HT1080 (cell line): ENCODE measurements at places on chromosomes 4 and X.
A peak's percentile ranks its signal among the peaks of the same experiment; 100 is the strongest.

DNA sequence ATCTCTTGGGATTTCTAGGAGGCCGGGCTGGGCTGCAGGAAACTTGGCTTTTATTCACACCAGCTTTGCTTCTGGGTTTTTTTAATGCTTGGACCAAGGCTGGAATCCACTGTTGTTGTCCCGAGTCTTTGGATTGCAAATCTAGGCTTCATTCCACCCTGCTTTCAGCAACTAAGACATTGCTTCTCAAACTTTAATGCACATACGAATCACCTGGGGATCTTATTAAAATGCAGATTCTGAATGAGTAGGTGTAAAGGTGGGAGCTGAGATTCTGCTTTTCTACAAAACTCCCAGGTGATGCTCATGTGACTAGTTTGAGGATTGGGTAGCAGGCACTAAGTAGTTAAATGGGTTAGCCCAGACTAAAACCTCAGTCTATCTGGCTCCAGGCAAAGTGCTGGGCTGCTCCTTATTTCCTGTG is 39.2 kb upstream of the GPC4 start:
- no peak for DNase-seq

- peak; percentile 1 for DNase-seq
Measured at GRCh38 chrX:106170318-106170717, 2.2 kb downstream of the PWWP3B start.

GRCh38 chr4:47482326-47482725 is 2.7 kb upstream of the ATP10D start:
- DNase-seq: peak; percentile 73

DNA sequence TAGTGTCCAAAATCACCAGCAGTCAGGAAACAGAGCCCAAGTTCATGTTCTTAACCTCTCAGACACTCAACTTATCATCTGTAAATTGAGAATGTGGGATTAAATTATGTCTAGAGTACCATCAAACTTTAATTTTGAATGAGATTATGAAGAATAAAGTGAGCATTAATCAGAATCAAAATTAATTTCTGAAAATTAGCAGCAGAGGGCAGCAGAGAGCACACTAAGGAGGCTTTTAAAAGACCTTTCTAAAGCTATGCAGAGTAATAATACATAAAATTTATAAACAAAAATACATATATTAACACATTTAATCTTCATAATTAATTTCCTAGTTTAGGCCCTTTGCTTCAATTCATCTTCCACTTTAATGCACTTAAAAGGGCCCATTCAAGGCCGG is 7.1 kb downstream of the TASL start:
- no peak for DNase-seq

DNA sequence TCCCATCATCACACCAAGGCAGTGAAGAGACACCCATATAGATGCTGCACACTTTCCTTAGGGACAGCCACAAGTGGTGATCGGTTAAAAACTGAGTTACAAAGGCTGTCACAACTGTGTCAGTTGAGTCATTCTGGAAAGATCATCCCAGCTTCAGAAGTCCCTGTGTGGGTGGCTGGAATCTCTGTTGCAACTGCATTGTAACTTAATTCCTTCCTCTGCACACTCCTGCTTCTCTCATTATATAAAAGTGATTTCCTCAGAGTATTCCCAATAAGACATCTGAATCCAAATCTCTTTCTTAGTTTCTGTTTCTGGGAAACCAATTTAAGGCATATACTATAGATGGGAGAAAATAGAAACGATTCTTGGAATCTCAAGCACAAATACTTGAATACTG is 88.1 kb downstream of the FSTL5 start:
- no peak for DNase-seq

DNA sequence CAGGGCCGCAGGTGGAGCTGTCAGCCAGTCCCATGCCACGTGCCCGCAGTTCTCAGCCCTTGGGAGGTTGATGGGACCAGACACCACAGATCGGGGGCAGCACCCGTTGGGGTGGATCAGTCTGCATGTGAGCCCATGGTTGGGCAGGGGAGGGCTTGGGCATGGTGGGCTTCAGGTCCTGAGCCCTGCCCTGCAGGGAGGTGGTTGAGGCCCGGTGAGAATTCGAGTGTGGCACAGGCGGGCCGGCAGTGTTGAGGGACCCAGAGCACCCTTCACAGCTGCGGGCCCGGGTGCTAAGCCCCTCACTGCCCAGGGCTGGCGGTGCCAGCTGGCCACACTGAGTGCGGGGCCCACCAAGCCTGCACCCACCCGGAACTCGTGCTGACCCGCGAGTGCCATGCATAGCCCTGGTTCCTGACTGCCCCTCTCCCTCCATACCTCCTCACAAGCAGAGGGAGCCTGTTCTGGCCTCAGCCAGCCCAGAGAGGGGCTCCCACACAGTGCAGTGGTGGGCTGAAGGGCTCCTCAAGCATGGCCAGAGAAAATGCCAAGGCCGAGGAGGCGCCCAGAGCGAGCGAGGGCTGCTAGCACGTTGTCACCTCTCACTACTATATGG is 696.1 kb downstream of the TGIF2LX start:
- DNase-seq: no peak

DNA sequence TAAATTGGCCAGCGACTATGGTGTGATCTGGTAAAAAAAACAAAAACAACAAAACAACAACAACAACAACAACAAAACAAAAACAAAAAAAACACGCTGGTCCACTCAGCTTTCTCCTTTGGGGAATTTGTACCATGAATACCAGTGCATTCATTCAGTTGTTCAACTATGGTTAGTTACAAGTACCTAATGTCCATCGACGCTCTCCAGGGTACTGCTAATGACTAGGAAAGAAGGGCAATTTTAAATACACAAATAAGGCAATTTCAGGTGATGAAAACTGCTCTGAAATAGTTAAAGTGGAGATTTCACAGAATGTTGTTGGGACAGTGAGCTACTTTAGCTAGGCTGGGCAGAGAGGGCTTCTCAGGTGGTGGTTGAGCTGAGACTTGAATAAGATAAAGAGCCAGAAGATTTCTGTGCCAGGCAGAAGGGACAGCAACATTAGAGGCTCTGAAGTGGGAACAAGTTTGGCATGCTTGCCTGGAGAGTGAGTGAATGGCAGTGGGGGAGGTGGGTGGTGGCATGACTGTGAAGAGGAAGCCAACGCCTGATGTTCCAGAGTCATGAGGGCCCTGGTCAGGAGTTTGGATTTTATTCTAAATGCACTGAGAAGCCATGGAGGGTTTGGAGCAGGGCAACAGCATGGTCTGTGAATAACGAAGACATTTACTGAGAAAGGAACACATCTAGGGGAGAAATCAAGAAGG is 45.9 kb upstream of the PGRMC2 start:
- DNase-seq: no peak

DNA sequence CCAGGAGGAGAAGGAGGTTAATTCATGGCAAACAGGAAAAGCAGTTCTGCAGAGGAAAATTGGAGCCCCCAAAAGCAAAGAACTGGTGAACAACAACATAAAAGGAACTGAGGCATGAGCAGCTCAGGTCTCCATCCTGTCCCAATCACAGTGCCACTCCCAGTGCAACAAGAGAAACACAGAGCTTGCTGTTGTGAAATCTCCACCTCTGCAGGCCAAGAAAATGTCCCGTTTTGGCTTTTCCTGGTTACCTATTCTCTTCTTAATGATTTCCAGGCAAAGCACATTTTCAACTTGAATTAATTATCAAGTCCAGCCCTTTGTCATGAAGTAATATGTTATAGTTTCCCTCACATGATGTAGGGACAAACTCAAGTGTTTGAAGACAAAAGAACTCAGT is 778 bp downstream of the C1QTNF7 start:
- DNase-seq: no peak

- DNase-seq: peak; percentile 43
Measured at GRCh38 chr4:110197529-110198042, 829 bp downstream of the ELOVL6 start.

- peak; percentile 68 for DNase-seq
Measured at GRCh38 chr4:15368856-15369255, 59.0 kb upstream of the C1QTNF7 start.

DNA sequence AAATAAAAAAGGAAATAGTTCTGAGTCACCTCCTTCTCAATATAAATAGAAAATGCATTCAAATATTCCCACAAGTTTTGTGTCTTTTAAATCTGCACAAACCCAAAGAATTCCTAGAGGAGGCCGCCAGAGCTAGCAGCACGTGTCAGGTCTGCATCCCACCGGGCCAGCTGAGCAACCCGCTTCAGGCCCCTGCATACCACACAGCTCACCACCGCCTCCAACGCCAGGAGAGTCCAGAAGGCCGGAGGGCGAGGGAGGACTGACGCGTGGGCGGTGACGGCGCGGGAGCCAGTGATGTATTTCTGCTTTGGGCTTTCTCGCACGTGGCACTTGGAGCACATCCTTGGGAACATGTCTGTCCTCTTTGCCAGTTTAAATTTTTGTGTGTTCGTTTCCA is 61.9 kb upstream of the CLDN34 start:
- DNase-seq: peak; percentile 16

DNA sequence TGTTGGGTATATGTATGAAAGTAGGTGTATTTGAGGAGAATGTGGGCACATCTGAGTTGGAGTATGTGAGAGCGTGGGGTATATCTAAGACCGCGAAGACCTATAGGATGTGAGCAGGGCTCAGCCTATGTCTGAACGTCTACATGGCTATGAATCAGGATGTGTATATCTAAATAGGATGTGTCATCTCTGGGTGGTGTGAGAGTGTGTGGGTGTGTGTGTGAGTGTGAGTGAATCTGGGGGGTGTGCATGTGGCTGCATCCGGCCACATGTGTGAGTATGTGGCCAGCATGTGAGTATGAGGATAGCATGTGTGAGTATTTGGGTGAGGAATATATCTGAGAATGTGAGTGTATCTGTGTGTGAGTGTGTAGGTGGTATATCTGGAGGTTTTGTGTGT is 7.7 kb downstream of the GPR173 start:
- DNase-seq: no peak

GRCh38 chrX:6184900-6185515 is 43.7 kb downstream of the NLGN4X start:
- DNase-seq: peak; percentile 0

GRCh38 chr4:10746371-10747171 is 62.0 kb upstream of the CLNK start:
- peak; percentile 52 for DNase-seq

- no peak for DNase-seq
Measured at GRCh38 chr4:6633091-6633906, 7.2 kb upstream of the MRFAP1 start.

GRCh38 chrX:9775930-9776329 is 10.3 kb upstream of the GPR143 start:
- peak; percentile 61 for DNase-seq

- DNase-seq: peak; percentile 20
Measured at GRCh38 chrX:5681159-5681558, 547.5 kb downstream of the NLGN4X start.

- DNase-seq: no peak
Measured at GRCh38 chrX:41475591-41476241, 28.6 kb downstream of the NYX start.
